NCI-H774 (cell line): ENCODE measurements at places on chromosomes 7 and 10.

GRCh38 chr10:109430043-109430760, 493.1 kb downstream of the XPNPEP1 start:
- no peak for DNase-seq

GRCh38 chr10:69010151-69010640, 21.6 kb downstream of the KIFBP start:
- no peak for DNase-seq

DNA sequence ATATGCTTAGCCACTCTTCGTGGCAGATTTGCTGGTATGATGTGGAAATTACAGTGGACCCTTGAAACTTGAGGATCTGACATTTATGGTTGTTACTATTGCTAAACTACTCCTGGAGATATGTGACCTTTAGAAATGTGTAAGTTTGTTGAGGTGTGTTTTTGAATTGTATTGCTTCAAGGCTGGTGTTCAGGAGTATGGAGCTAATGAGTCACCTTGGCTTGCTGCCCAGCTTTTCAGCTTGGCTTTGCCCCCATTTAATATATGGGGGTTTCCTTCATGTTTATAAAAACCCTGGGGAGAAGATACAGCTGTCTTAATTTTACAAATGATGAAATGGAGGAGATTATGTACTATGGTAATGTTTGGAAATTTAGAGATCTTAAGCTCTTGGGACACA, 11.6 kb downstream of the HBP1 start:
- DNase-seq, result no peak

- DNase-seq, result no peak
Observed at GRCh38 chr7:155430606-155431005, 27.3 kb upstream of the EN2 start.
